ENCODE measurements at places on chromosomes 5 and 9.

DNA sequence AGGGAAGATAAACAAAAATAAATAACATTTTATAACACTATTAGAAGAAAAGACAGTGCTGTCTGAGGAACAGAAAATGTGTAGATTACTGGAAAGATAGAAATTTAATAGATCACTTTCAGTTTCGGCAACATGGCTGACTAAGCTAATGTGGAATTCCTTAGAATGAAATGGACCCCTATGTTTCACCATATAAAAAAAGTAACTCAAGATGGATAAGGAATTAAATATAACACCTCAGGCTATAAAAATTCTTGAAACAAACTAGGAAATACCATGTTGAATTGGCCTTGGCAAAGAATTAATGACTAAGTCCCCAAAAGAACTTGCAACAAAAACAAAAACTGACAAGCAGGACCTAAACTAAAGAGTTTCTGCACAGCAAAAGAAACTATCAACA lies 558.3 kb downstream of the CHSY3 start:
- DNase-seq = no peak

- DNase-seq = no peak
These were observed 16.9 kb upstream of the CTNNA1 start for GRCh38 chr5:138736293-138736692.

GRCh38 chr5:112419986-112420864 lies 1.1 kb upstream of the EPB41L4A start:
- peak; percentile 5 for DNase-seq

GRCh38 chr5:98524773-98525172 lies 248.7 kb upstream of the RGMB start:
- no peak for DNase-seq

DNA sequence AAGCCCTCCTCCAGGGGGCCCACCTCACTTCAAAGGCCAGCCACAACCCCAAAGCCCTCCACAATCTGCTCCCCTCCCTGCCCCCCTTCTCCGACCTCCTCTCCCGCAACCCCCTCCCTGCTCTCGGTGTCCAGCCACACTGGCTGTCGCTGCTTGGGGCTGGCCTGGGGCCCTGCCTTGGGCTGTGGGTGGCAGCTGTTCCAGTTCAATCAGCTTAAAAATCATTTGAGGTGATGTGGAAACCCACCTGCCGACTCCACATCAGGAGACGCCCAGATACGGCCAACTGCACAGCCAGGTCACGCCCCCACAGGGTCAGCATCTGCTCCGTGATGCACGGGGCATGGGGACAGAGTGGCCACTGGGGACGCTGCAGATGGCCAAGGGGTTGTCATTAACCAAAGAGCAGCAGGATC lies 107.0 kb upstream of the MVB12B start:
- no peak for DNase-seq

- DNase-seq = no peak
These were observed 147.1 kb upstream of the PPP1R26 start for GRCh38 chr9:135332516-135332915.

- DNase-seq = no peak
These were observed 273.3 kb upstream of the CCNH start for GRCh38 chr5:87686018-87686417.

DNA sequence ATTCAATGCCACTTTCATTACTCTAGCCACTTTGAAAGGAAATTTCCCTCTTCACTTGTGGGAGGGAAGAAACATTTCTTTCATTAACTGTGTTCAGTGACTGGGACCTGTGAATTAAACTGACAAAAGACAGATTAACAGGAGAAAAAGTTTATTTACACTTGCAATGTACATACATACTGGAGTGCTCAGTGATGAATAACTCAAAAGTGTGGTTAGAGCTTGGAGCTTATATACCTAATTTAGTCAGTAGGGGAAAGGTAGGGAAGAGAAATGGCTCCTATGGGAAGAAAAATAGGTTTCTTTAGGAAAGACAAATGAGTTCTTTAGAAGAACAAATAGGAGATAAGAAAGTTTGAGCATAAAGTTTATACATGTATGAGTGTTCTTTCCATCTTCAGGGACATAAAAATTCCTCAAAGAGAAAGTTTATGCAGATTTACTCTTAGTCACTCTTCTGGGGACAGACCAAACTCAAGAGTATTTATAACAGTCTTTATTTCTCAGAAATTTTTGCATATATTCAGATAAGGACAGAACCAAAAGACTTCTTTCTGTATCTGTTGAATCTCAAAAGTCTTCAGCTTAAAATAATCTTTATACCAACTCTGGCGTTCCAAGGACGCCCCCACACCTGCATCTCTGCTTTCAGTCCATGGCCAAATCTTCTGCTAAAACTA lies 120.0 kb upstream of the RAI14 start:
- DNase-seq = no peak

- no peak for DNase-seq
These were observed 372.0 kb upstream of the KIF2A start for GRCh38 chr5:61933787-61934626.

GRCh38 chr5:80153586-80154126 lies 102.2 kb downstream of the SERINC5 start:
- no peak for DNase-seq

DNA sequence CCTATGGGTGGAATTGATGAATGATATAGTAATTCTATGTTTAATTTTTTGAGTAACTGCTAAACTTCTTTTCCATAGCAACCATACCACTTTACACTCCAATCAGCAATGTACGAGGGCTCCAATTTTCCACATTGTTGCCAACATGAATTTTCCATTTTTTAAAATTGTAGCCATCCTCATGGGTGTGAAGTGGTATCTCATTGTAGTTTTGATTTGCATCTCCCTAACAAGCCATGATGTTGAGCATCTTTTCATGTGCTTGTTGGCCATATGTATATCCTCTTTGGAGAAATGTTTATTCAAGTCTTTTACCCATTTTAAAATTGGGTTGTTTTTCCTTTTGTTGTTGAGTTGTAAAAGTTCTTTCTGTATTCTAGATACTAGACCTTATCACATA lies 48.9 kb downstream of the TMOD1 start:
- DNase-seq = no peak

GRCh38 chr5:74192606-74193299 lies 447.8 kb downstream of the ENC1 start:
- DNase-seq = no peak

- no peak for DNase-seq
These were observed 334.1 kb downstream of the ZSWIM6 start for GRCh38 chr5:61666064-61666621.

DNA sequence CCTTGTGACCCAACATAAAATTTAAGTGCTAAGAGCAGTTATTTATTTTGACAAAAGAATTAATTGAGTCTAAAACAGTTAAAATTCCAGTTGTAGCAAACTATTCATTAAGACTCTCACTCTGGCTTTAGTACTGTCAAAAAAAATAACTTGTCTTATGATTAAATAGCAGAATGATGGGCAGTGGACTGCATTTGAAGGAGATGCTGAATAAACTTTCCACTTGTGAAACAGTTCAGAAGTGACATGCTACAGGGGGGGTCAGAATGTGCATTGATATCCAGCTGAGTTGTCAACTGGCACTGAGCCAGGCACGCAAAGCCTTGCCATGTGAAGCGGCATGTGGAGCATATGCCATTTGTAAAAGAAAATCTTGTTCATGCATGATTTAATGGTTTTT lies 76.0 kb downstream of the FCHO2 start:
- DNase-seq = no peak
